ENCODE measurements at places on chromosomes 5 and 9.

DNA sequence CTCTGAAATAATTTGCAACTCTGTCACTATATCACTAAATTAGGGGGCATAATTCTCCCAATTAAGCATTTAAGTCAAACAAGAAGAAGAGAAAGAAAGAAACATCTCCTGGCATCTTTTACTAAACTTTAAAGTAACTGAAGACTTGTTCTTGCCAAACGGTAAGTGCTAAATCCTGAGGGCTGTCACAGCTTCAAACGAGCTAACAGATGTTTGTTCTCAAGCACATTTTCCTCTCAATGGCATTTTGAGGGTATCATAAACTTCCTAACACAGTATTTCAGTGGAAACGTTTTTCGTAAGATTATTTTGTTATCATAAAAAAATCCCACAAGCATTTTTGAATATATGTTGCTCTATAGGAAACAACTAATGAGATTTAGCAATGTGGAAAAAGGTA is 169.5 kb upstream of the TAS2R1 start:
- DNase-seq: no peak

DNA sequence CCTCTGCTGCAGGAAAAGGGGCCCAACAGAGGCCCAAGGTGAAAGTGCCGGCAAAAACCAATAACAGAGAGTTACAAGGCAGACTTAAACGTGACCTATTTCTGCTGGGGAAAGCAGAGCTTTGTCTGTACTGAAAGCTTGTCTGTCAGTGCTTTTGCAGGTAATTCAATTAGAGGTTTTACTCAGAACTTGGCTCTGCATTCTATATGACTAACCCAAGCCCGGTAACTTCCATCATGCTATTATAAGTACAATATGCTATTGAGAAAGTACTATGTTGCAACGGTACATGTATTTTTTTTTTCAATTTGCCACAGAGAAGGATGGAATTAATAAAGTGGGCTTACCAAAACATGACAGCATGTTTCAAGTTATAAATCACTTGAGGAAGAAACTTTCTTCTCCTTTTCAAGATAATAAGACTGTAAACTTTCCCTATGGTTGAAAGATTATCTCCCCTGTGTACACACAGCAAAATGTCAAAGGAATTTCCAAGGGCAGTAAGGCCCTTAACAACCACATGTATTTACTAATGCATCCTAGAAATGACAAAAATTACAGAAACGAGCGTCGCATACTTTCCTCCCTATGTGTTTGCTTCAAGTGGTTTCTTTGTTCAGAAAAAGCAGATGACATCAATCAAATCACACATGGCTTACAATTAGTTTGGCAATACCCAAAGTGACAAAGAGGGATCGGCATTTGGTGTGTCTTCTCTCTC is 282.4 kb downstream of the EFNA5 start:
- no peak for DNase-seq

DNA sequence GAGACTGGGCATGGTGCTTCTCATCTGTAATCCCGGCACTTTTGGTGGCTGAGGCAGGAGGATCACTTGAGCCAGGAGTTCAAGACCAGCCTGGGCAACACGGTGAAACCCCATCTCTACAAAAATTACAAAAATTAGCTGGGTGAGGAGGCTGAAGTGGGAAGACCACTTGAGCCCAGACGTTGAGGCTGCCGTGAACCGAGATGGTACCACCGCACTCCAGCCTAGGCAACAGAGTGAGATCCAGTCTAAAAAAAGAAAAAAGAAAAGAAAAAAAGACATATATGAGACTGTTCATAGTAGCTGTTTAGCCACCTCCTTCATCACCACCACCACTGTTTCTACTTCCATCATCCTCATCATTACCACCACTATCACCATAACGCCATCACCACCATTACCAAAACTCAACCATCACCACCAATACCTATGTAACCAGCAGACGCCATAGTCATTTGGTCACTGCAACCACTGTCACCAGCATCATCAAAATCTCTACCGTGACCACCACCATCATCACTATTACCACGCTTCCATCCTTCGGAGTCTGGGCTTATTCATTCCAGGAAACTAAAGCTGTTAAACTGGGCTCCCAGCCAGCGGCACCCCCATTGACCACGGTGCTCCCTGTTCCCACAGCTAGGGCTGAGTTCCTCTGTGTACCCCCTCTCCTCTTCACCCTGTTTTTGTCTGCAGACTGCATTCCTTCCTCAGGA is 8.4 kb upstream of the KIF12 start:
- DNase-seq: no peak

- DNase-seq: no peak
Observed at GRCh38 chr9:13587571-13587970, 308.1 kb upstream of the MPDZ start.

- DNase-seq: no peak
Observed at GRCh38 chr5:57836921-57837320, 354.3 kb upstream of the ACTBL2 start.

All from ureter (tissue), 1 donor.